Ovary (tissue), 10 donors: ENCODE measurements at places on chromosomes 3 and 15. TPM values are rescaled to one million over a fixed set of nuclear protein-coding genes. Genes with fewer than 3 reads are reported as not detected.

CORO2B gene
- total RNA-seq: 7.5 TPM

ROPN1 gene
- total RNA-seq: not detected

THBS1 gene
- total RNA-seq: 234 TPM

OXTR gene
- 1.1 TPM for total RNA-seq

ISL2 gene
- not detected for total RNA-seq

MOBP gene
- 0.07 TPM for total RNA-seq

NECTIN3 gene
- 23.9 TPM for total RNA-seq

VILL gene
- total RNA-seq: 5.3 TPM

LRRC15 gene
- 0.38 TPM for total RNA-seq

ADPGK gene
- 21.9 TPM for total RNA-seq

WDR72 gene
- 2.6 TPM for total RNA-seq

FBLN2 gene
- 4.0 TPM for total RNA-seq

ISG20 gene
- 7.2 TPM for total RNA-seq

SLC2A2 gene
- total RNA-seq: 0.10 TPM

SLC12A8 gene
- 0.28 TPM for total RNA-seq

ARPIN gene
- 19.1 TPM for total RNA-seq

IL16 gene
- 9.0 TPM for total RNA-seq
